A172 (cell line): ENCODE measurements at places on chromosomes 11 and 22. TPM values are rescaled to one million over a fixed set of nuclear protein-coding genes. Genes with fewer than 3 reads are reported as not detected.

GRCh38 chr11:119908573-119908904 lies 179.5 kb upstream of the NECTIN1 start:
- DNase-seq = no peak

DNA sequence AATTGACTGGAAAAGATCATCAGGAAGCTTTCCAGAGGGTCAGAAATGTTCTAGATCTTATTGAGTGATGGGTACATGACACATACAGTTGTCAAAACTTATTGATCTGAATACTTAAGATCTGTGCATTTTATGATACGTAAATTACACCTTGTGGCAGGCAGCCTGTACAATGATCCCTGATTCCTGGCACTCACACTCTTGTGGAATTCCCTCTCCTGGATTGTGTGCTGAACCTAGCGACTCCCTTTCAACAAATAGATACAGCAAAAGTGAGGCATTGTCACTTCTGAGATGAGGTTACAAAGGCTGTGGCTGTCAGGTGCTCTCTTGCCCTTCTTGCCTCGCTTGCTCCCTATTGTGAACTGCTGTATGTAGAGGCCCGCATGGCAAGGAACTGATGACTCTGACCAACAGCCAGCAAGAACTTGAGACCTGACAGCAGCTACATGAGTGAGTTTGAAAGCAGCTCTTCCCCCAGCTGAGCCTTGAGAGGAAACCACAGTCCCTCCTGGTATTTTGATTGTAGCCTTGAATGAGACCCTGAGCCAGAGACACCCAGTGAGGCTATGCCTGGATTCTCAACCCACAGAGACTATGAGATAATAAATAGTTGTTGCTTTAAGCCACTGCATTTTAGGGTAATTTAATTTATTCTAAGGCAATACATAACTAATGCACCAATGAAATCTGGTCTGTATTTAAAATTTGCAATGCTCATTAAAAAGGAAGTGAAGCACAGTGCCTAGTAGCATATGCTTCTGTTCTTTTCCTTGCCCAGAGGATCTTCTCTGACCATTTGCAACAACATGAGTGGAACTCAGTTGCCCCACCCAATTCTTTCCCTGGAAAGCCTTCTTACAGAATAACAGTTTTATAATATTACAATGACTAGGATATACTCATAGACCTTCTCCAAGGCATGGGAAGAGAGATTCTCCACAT lies 60.5 kb upstream of the IZUMO1R start:
- DNase-seq = no peak

- peak; percentile 99 for DNase-seq
These were observed 8.2 kb upstream of the F2 start for GRCh38 chr11:46710821-46711269.

DNA sequence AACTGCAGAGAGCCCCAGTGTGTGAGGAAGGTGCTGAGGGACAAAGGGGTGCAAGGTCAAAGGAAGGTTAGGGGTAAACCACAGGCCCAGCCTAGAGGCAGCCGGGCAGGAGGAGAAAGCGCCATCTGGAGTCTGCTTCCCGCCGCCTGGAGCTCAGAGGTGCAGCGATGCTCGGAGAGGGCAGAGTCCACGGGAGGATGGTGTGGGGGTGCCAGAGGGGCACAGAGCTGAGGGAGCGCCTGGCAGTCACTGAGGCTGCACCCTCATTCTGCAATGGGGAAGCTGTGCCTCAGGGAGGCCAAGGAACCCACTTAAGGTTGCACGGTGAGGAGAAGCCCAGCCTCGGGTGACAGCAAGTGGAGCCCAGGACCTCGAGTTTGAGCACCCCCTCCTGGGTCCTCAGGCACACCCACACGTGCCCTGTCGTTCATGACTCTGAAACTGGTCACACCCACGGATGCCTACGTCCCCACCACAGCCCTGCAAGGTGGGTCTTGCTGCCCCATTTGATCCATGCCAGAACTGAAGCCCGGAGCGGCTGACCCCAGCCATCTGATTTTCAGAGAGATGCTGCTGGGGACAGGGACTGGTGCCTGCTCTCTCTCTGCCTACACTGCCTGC lies 1.6 kb downstream of the IL2RB start:
- no peak for DNase-seq

DNA sequence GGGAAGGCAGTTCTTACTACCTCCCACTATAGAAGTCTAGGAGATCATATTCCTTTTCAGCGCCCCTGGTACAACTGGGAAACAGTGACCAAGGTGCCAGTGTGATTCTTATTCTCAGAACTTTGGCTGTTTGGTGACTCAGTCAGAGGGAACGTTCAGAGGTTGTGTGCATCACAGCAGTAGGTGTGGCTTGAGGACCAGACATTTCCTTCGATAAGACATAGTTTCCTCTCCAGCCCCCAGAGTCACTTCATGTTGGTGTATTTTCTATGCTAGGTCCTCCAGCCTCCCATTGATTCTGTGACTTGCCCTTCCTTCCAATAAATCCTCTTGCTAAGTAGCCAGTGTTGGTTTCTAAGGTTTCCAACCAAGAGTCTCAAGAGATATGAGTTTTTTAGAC lies 171.9 kb upstream of the MPPED2 start:
- peak; percentile 8 for DNase-seq

- peak; percentile 72 for DNase-seq
These were observed 27.1 kb downstream of the CYTH4 start for GRCh38 chr22:37309211-37310074.

DNA sequence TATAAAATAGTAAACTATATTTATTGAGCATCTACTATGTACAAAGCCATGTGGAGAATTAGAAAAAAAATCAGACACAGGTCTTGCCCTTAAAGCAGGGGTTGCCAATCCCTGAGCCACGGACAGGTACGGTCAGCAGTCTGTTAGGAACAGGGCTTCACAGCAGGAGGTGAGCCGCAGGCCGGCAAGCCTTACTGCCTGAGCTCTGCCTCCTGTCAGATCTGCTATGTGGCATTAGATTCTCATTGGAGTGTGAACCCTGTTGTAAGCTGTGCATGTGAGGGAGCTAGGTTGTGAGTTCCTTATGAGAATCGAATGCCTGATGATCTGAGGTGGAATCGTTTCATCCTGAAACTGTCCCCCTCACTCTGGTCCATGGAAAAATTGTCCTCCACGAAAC lies 2.1 kb upstream of the RAG2 start:
- no peak for DNase-seq

- peak; percentile 85 for DNase-seq
These were observed 37.1 kb downstream of the SVIP start for GRCh38 chr11:22792497-22792896.

DNA sequence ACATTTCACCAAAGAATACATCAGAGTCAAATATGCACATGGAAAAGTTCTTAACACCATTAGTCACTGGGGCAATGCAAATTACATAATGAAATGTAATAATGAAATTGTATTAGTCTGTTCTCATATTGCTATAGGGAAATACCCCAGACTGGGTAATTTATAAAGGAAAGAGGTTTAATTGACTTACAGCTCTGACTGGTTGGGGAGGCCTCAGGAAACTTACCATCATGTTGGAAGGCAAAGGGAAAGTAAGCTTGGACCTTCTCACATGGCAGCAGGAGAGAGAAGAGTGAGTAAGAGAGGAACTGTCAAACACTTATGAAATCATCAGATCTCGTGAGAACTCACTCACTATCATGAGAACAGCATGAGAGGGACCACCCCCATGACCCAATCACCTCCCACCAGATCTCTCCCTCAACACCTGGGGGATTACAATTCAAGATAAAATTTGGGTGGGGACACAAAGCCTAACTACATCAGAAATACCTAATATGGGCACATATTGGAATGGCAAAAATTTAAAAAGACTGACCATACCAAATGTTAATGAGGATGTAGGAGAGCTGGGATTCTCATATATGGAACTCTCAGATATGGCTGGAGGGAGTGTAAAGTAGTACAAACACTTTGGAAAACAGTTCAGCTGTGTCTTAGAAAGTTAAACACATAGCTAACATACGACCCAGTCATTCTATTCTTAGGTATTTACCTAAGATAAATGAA lies 65.1 kb upstream of the CD44 start:
- no peak for DNase-seq

- peak; percentile 57 for DNase-seq
These were observed 27.1 kb upstream of the MRGPRX2 start for GRCh38 chr11:19087658-19088057.

DNA sequence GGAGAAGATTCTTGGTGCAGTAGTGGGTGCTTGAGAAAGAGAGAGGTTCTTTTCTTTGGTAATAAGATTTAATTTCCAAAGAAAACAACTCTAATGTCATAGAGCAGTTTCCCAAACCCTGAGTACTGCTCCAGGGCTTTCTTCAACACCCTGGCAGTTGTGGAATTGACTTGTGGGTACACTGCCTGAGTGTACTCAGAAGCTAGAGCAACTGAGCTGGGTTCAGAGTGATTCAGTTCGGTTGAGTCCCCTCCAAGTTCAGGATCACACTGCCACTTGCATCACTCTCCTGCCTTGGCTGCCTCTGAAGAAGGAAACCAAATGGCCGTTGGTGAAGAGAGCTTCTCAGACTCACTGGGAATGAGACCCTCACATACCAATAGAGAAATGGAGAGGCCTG lies 5.3 kb downstream of the DMC1 start:
- no peak for DNase-seq

- DNase-seq = no peak
These were observed 60.9 kb downstream of the SCGB1A1 start for GRCh38 chr11:62479631-62480201.

DNA sequence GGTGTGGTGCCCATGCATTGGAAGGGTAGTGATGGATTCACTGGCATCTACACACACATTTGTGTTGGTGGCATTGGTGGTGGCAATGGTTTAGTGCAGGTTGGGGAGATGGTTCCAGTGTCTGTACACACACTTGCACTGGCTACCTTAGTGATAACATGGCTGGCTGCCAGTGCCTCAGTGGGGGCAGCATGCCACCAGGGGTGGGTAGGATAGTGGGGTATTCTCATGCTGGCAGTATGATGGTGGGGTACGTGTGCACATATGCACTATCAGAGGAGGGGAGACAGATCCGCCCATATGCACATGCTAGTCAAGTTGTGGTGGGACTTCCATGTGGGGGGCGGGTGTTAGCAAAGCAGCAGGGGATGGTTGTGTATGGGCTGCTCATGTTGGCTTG lies 7.1 kb upstream of the OR8K3 start:
- DNase-seq = no peak

GRCh38 chr11:30586251-30587144 lies at the start of gene MPPED2:
MPPED2 (minus strand) TSS chr11:30586353; CDS start chr11:30580373, 5,980 bp downstream.
- DNase-seq = no peak

GRCh38 chr22:42074132-42074811 lies at the start of gene PHETA2:
PHETA2 (plus strand) TSS chr22:42074248; CDS start chr22:42077294, 3,046 bp downstream.
- no peak for DNase-seq

DNA sequence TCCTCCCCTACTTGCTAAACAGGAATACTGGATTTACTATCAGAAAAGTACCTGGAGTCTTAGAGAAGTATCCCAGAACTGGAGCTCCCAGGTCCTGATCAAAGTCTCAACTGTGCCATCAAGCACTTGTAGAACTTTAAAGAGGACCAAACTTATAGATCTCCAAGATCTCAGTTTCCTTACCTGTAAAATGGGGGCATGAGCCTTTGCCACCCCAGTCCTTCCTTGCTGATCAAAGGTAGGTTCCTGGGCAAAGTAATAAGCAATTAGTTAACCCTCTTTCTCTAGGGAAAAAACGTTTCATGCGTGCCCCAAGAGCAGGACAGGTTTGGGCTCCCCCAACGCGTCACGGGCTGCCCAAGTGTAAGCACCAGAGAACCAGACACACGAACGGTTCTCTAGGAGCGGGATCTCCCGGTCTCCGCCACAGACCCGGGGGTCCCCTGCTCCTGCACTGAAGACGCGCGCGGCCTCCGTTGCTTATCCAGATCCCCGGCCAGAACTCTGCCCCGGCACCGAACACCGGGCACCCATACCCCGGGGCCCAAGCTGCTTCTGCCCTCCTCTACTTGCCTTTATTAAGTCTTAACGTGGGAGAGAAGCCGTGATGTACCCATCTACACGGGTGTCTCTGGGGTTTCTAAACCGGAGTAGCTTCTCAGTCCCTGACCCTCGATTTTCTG lies 505 bp downstream of the ZNF214 start:
- DNase-seq = no peak

GRCh38 chr11:99327527-99327926 lies 306.8 kb downstream of the CNTN5 start:
- no peak for DNase-seq

GRCh38 chr11:64684357-64684756 lies 38.6 kb downstream of the NRXN2 start:
- DNase-seq = no peak

- DNase-seq = peak; percentile 58
These were observed 10.4 kb upstream of the AHNAK start for GRCh38 chr11:62556875-62557631.

- no peak for DNase-seq
These were observed 2.4 kb upstream of the MYBPC3 start for GRCh38 chr11:47354913-47355282.

- no peak for DNase-seq
These were observed 1.2 kb downstream of the CAPRIN1 start for GRCh38 chr11:34052608-34053160.

DNA sequence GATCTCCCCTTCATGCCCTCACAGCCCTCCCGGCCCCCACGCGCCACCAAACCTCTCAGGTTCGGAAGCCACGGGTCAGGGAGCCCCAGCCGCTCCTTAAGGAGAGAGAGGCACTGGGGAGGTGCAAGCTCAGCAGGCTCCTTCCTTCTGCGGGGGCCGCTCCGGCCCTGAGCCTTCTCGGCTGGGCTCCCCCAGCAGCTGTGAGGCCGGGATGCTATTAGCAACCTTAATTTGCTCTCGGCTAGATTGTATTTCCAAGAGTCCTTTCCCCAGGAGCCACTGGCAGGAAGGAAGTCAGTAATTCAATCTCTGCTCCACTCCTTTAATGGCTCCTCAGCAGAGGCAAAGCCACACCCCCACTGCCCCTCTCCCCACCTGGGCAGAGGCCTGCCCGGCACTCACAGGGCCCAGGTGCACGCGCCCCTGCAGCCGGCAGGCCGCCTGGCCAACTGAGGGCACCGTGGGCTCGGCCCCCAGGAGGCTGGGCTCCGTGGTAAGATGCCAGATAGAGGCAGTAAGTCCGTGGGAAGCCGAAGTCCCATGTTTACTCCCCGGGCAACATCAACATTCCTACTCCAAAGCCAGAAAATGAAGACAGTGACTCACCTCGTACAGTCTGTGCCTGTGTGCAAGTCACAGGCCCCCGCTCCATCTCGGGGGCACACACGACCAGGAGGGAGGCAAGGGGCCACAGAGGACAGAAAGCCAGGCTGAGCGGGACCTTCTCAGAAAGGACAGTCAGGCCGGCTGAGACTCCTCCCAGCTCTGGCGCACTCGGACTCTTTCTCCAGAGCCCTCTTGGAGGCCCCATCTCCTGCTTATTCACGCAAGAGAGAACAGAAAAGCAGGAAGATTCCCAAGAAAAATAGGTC lies 5.2 kb downstream of the IGSF9B start:
- peak; percentile 20 for DNase-seq

GRCh38 chr22:44663256-44663999 lies 38.6 kb upstream of the PRR5 start:
- no peak for DNase-seq

NADSYN1 gene
- total RNA-seq = 45.1 and 47.3 TPM in 2 replicates

OR5P2 gene
- total RNA-seq = not detected in 2 replicates

SLC25A45 gene
- 3.5 and 7.0 TPM in 2 replicates for total RNA-seq

SH3BP1 gene
- 0.07 TPM in 1 of 2 replicates, not detected in the other for total RNA-seq

RASGRP2 gene
- total RNA-seq = 0.07 and 2.1 TPM in 2 replicates

ACRV1 gene
- not detected in 2 replicates for total RNA-seq

SCT gene
- total RNA-seq = not detected in 2 replicates

GALNT18 gene
- total RNA-seq = 3.7 and 5.7 TPM in 2 replicates

SYCE3 gene
- 2.5 TPM in 1 of 2 replicates, not detected in the other for total RNA-seq

CD3E gene
- not detected in 2 replicates for total RNA-seq
